Vagina (tissue), 2 donors: ENCODE measurements at places on chromosomes 2 and 18.

DNA sequence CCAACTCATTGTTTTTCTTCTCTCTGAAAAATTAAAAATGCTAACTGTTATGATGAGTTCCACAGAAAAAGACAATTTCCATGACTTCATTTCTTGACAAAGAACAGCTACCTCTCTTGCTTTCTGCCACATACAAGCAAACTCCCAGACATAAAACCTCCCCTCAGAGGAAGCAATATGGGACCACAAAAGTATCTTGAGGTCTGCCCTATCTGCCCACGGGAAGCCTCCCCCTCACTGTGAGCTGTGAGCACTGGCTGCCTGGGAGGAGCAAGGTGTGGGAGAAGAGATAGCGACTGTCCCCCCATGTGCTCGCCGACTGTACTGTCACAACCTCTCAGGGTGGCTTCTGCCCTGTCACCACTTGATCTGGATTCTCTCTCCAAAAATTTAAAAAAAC lies 69.7 kb upstream of the NRP2 start:
- DNase-seq: no peak

DNA sequence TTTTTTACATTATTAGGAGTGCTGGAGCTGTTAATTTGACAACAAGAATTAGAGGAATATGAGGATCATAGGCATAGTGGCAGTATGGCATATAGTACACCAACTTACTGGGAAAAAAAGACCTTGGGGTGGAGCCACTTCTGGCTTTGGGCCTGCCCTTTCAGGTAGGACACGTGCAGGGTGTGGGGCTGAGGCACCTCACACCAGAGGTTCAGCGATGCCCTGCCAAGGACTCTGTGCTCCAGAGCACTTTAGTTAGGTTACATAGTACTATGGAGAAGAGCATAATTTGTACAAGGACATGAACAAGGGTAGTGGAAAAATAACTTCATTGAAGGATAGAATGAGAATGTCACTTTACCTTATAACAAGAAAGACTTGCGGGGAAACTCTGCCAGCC lies 77.1 kb upstream of the CD302 start:
- no peak for DNase-seq

DNA sequence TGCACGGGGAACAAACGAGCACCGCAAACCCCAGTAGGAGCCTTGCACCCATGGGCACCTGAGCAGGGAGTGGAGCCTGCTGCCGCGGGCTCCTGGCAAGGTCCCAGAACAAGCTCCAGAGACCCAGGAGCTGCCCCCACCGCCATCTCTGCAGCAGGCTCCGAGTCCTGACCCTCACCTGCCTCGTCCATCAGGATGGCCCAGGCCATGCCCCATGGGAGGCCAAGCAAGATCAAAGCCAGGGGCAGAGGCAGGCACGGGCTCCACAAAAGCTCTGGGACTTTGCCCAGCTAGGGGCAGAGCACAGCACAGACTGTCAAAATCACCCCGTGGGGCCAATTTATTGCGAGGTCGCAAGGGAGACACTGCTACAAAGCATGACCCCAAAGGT lies 43.6 kb downstream of the GPC1 start:
- DNase-seq: no peak

DNA sequence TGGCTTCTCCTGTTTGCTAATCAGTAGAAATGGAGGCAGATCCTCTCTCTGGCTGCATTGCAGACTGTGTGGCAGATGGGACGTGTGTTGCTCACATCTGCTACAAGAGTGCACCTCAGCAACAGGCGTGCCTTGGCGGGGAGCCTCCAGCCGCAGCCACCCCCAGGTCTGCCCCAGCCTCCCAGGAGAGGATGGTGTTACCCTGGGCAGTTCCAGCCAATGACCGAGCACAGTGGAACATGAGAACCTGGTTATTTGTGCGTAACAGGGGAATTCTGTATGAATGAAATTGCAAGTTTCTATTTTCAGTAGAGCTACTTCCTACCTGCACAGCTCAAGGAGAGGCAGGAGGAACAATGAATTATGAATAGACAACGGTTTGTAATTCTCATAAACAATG lies 130.6 kb upstream of the CBLN2 start:
- DNase-seq: no peak

DNA sequence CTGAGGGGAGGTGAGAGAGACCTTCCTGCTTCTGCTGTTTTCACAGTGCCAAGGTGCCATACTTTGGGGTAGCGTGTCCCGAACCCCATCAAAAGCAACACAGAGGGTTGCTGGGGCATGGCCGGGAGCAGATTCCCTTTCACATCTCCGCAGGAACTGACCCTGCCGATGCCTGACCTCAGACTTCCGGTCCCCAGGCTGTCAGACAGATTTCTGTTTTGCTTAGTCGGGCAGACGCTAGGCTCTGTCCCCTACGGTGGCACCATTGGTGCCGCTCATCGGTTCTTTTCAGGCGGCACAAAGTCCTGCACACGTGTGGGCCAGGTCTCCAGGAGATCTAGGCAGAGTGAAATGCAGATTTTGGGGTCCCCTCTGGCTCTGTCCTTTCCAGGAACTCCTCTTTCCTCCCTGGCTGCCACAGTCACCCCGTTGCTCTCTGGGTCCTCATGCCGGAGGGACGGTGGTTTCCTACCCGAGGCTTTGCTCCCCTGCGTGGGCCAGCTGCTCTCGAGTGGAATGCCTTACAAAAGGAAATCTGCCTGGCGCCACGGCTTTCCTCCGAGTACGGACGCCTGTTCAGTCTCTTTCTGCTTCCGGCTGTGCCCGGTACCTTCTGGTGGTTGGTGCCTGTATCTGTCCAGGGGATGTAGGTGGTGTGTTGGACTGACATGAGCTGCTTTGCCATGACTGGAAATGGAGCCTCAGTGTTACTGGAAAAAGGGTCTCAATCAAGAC lies 39.3 kb downstream of the RTP5 start:
- no peak for DNase-seq

DNA sequence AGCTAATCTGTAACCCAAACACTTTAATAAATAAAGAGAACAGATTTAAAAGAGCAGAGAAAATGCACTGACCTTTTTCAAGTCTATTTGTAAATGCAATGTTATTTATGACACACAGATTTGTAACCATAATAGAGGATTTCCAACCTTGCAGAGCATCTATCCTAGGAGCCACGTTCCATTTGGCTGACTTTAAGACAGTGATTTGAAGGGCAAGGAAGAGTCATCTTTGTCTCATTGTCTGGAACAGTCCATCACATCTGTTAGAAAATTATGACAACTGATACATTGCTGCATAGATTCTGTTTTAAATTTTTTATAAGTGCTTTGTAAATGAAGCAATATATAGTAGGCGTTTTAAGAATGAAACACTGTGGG lies 90.8 kb upstream of the L3MBTL4 start:
- no peak for DNase-seq

GRCh38 chr2:183031911-183032794 lies 6.1 kb downstream of the NCKAP1 start:
- DNase-seq: no peak

DNA sequence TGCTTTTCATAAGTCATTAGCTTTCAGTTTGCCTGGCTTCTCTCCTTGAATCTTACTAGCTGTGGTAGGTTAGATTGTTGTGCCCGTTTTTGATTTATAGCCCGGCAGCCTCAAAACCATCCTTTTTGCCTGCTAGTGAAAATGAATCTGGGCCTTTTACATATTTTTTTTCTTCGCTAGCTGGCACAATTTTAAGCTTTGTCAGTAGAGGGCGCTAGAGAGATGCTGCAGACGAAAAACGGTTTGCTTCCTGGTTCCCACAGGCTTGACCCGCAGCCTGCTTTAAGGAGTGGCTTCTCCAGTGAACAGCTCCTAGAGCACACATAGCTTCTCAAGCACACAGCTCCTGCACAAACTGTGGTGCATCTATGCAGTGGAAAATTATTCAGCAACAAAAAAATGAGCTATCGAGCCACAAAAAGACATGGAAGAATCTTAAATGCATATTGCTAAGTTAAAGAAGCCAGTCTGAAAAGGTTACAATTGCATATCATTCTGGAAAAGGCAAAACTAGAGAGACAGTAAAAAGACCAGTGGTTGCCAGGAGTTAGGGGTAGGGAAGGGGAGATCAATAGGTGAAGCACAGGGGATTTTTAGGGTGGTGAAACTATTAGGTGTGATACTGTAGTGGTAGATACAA lies 47.9 kb downstream of the E2F6 start:
- DNase-seq: no peak

GRCh38 chr18:11500153-11501122 lies 109.0 kb upstream of the SLC35G4 start:
- no peak for DNase-seq

DNA sequence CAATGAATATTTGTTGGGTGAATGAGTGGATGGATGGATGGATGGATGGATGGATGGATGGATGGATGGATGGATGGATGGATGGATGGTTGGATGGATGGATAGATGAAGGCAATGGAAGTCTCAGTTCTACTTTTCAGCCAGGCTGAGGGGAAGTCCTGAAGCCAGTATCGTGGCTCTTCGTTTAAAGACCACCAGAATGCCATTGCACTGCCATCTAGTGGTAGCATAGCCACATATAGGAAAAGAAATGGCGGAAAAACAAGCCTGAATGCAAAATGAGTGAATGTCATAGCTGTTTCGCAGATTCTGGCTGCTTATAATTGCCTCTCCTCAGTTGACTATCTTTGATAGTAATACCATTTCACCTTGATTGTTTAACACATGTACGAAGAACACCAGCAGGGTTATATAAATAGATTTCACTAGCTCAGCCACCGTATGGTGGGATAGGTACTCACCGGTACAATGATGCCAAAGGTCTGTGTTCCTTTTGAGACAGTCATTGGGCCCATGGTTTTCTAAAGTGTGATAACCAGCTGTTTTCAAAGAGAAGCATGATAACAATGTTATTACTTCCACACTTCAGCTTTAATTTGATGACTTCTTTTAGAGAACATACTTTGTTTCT lies 62.3 kb upstream of the GREB1L start:
- no peak for DNase-seq

GRCh38 chr2:30968660-30969397 lies 161.6 kb upstream of the CAPN13 start:
- no peak for DNase-seq

GRCh38 chr2:191105082-191105481 lies 45.7 kb downstream of the STAT4 start:
- DNase-seq: no peak

- no peak for DNase-seq
Observed at GRCh38 chr2:12669036-12669435, 47.7 kb upstream of the TRIB2 start.

- no peak for DNase-seq
Observed at GRCh38 chr2:195601361-195601760, 55.7 kb upstream of the SLC39A10 start.

GRCh38 chr18:58511897-58512581 lies 116.9 kb downstream of the ALPK2 start:
- no peak for DNase-seq

GRCh38 chr18:36333414-36333813 lies 35.9 kb downstream of the FHOD3 start:
- peak; percentile 70 for DNase-seq

- DNase-seq: no peak
Observed at GRCh38 chr18:26462355-26462754, 86.0 kb downstream of the KCTD1 start.

DNA sequence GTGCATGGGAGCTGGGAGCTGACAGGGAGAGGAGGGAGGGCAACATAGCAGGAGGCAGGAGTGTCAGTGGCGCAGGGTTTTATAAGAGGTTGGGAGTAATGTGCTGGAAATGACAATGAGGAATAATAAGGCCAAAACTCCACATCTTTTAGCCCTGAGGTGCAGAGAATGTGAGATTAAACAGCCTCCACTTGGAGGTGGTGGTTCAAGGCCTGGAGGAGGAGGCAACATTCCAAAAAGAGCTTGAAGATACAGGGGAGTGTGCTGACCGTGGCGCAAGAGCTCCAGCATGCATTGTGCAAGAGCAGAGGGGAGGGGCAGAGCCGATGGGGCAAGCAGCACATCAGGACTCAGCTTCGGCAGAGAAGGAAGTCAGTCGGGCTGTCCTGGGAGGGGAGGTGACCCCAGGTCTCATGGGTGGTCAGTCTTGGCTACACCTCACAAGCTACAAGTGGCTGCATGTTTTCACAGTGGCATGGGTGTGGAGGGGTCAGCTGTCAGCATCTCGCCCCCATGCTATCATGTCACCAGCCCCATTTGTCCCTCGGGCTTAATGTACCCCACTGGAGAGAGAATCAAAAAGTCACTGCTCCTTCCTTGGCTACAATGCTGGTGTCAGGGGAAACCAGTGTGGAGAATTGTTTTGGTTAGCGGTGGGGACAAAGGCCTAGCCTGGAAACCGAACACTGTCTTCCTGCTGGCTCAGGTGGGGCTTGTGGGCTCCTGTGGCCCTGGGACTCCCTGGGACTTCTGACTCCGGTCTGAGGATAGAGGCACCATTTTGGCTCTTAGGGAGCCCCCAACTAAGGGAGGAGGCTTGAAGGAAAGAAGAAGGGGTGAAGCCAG lies 208.0 kb downstream of the ZFP36L2 start:
- no peak for DNase-seq

DNA sequence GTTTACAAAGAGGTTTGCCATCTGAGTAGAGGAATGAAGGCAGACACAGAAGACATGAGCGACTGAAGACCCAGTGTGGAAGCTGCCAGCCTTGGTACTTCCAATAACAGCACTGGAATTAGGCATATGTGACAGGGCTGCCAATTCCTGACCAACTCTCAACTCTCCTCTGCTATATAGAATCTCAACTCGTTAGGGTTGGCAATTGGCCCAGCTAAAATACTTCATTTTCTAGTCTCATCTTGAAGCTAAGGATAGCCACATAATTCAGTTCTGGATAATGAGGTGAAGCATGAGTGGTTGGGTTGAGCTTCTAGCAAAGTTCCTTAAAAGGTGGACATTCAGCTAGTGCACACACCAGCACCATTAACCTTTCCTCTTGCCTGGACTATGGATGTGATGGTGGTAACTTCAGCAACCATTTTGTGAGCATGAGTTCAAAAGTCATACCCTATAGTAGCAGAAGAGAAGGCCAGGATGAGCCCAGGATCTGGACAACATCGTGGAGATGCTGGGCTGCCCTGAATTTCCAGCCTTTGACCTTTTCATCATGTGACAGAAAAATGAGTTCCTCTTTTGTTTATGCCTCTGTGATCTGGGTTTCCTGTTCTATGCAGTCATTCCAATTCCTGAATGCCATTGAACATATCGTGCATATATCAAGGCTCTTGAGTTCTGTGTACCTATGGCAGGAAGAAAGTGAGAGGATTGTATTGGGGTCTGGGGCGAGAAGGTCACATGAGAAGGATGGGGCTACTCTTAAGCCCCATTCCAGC lies 68.1 kb upstream of the HAAO start:
- no peak for DNase-seq

DNA sequence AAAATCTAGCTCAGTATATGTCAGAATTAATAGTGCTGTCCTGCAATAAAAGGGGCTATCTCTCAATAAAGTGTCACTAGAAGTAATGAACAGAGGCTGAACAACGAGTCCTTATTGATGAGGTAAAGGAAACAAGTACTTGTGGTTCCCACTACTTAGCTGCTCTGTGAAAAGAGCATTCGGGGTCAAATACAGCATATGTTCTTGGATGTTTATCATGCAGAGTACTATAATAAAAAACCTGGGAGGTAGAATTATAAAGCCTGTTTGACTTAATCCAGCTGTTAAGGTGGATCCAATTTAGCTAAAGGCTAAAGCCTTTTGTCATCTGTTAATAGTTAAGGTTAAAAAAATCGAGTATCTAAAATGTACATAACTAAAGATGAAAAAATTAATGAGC lies 32.4 kb downstream of the SLC35F5 start:
- DNase-seq: no peak

- DNase-seq: no peak
Observed at GRCh38 chr2:18356676-18357075, 203.8 kb downstream of the RDH14 start.
